ENCODE measurements at places on chromosomes 12 and 14.

DNA sequence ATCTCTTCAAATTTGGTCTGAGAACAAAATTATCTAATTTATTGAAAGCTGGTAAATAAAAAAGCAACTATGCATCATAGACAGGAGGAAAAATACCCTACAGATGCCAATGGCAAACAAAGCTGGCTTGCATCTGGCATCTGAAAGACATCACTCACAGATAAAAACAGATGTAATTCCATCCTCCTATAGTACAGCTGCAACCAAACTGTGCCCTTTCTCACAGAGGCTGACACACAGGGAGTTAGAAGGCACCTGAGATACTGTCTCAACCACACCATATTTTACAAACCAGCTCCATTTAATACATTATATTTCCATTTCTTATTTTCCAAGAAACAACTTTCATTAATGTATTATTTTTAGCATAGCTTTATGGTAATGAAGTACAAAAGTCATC lies 39.4 kb downstream of the DUSP16 start:
- no peak for DNase-seq

DNA sequence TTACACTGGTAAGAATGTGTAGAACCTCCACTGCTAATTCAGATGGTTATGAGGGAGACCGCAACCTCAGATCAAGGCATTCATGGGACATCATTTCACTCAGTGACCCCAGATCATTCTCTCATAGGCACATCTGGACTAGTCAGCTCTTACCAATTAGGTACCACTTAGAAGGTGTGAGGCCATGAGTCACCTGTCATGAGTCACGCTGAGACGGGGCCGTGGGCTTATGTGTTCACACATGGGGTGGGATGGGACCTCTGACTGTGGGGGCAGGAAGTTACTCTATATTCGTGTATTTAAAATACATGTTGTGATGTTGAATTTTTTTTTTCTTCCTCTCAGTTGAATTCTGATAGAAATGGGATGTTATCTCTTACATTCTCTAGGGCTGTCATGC lies 55.9 kb downstream of the CCDC92 start:
- no peak for DNase-seq

- DNase-seq = no peak
These were observed 878.0 kb upstream of the TMEM132C start for GRCh38 chr12:127388985-127389384.

DNA sequence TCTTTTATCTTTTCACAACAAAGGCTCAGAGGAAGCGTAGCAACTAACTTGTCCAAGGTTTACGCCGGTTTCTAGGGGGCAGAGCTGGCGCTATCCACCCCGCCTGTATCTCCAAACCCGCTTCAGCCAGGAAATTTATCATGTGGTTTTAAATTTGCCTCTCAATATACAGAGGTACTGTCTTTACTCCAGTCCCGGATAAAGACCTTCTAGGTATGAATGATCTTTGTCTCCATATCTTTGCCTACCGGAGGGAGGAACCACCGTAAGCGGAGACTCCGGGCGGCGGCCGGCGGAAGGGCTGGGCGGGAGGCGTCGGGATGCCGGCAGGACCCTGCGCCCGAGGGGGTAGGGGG lies 693 bp upstream of the RIMKLB start:
- no peak for DNase-seq

- no peak for DNase-seq
These were observed 87.0 kb upstream of the DAAM1 start for GRCh38 chr14:59101476-59101875.

- no peak for DNase-seq
These were observed 39.9 kb downstream of the NINJ2 start for GRCh38 chr12:623172-623864.

- DNase-seq = no peak
These were observed 34.1 kb downstream of the ITGA7 start for GRCh38 chr12:55673638-55674037.

- DNase-seq = no peak
These were observed 55.1 kb upstream of the FRMD6 start for GRCh38 chr14:51596488-51597117.

GRCh38 chr12:76883151-76883550 lies 4.3 kb upstream of the CSRP2 start:
- no peak for DNase-seq

- no peak for DNase-seq
These were observed 308.7 kb downstream of the SOX5 start for GRCh38 chr12:23640754-23641153.

DNA sequence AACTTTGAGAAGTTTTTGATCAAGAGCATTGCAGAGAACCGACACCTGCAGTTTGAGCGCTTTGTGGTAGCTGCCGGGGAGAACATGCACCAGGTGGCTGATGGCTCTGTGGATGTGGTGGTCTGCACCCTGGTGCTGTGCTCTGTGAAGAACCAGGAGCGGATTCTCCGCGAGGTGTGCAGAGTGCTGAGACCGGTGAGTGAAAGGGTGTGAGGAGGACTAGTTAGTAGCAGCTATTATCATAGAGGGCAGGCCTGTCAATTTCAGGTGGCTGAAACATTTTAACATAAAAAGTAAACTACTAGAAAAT lies 27.0 kb upstream of the HIGD1C start:
- no peak for DNase-seq

- no peak for DNase-seq
These were observed 32.8 kb downstream of the CCNK start for GRCh38 chr14:99513946-99514551.

- no peak for DNase-seq
These were observed 35.3 kb downstream of the KICS2 start for GRCh38 chr12:64186789-64187188.

GRCh38 chr14:103423050-103423461 lies 37.8 kb downstream of the MARK3 start:
- DNase-seq = no peak

- no peak for DNase-seq
These were observed 58.3 kb downstream of the SLC15A5 start for GRCh38 chr12:16218934-16219751.

GRCh38 chr12:92144631-92145480 lies 790 bp downstream of the BTG1 start:
- no peak for DNase-seq

DNA sequence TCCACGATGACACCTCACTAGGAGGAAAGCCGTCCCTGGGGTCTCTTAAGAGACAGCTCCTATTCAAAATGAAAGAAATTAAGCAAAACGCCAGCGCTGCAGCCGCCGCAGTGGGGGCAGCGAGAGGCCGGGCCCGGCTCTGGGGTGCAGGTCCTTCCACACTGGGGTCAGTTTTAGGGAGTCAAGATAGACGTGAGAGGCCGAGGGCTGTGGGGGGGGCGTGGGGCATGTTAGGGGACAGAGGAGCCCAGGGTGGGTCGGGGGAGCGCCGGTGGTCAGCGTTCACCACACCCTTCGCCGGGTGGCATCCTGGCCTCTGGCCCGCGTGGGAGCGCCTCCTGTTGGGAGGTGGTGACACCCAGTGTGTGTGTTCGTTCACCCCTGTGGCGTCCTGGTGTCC lies 25.7 kb downstream of the KIF26A start:
- DNase-seq = no peak

DNA sequence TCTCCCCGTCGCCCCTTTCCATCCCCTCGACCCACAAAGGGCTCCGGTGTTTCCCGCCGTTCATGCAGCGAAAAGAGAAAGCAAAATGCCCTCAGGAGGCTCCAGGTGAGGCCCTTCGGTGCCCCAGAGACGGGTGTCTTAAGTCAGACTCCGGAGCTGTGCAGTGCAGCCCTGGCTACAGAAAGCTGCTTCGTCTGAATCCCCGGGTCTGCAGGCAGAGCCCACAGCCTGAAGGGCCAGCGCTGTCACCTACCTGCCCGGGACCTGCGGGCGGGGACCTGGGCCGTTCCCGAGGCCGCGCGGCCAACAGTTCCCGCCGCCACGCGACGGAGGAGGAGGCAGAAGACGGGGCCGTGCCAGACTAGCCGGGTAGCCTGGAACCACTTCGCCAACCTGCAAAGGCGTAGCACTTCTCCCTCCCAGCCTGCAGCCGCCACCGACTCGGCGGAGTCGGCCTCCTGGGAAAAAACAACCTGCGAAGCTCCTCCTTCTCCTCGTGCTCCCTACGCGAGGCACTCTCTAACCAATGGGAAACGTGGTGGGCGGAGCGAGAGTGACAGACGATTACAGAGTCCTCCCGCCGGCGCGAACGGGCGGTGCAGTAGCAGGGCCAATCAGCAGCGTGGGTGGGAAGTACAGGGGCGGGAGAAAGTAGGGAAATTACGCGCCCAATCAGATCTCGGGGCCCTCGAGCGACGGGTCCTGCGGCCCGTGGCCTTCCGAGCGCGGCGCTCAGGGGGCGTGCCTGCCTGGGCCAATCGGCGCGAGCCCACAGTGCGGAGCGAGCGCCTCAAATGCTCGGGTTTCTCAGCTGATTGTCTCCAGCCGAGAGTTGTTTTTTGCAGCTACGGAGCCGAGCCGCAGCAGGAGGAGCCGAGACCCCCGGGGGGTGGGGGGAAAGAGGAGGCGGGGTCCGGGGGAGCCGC lies at the start of the genes GPR137C and TXNDC16:
Gene GPR137C (plus strand): TSS at position 774 of the 926 bp plus-strand sequence. CDS start 312 bp downstream, outside the sequence.
Gene TXNDC16 (minus strand): TSS at position 443 of the 926 bp plus-strand sequence. CDS start 8,948 bp downstream, outside the sequence.
- peak; percentile 96 for DNase-seq

DNA sequence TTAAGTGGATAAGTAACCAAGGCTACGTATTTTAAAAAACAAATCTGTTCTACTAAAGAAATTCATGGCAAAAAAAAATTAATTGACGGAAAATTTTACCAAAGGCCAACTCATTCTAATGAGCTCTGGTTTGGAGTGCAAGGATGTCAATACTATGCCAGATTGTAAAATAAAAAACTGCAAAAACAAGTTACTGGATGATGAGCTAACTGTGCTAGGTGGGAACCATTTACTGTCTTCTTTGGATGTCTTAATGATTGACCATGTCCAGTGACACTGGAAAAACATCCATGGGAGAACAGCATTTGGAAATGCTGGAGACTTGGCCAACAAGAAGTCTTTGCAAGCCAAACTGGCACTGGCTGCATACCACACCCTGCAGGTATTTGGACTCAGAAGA lies 41.6 kb downstream of the KITLG start:
- DNase-seq = no peak

GRCh38 chr12:131589966-131590365 lies 120.9 kb upstream of the SFSWAP start:
- no peak for DNase-seq

- DNase-seq = no peak
These were observed 624.9 kb downstream of the DIO2 start for GRCh38 chr14:79586416-79586815.

- DNase-seq = peak; percentile 62
These were observed 1.1 kb downstream of the SYNE2 start for GRCh38 chr14:63853831-63854293.

- no peak for DNase-seq
These were observed 54.0 kb upstream of the CISTR start for GRCh38 chr12:53805791-53806190.

- DNase-seq = no peak
These were observed 20.6 kb upstream of the APOLD1 start for GRCh38 chr12:12764824-12765223.

DNA sequence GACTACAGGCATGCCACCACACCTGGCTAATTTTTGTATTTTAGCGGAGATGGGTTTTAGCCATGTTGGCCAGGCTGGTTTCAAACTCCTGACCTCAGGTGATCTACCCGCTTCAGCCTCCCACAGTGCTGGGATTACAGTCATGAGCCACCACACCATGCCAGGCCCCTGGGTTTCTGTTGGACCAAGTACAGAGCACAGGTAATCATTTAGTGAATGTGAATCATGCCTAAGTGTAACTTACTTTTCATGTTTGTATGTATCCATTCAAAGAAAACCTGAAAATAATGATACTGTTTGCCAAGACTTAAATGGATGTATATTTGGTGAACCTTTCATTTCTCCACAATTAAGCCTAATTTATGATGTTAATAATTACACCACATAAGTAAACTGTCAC lies 65.9 kb downstream of the FGD6 start:
- no peak for DNase-seq

DNA sequence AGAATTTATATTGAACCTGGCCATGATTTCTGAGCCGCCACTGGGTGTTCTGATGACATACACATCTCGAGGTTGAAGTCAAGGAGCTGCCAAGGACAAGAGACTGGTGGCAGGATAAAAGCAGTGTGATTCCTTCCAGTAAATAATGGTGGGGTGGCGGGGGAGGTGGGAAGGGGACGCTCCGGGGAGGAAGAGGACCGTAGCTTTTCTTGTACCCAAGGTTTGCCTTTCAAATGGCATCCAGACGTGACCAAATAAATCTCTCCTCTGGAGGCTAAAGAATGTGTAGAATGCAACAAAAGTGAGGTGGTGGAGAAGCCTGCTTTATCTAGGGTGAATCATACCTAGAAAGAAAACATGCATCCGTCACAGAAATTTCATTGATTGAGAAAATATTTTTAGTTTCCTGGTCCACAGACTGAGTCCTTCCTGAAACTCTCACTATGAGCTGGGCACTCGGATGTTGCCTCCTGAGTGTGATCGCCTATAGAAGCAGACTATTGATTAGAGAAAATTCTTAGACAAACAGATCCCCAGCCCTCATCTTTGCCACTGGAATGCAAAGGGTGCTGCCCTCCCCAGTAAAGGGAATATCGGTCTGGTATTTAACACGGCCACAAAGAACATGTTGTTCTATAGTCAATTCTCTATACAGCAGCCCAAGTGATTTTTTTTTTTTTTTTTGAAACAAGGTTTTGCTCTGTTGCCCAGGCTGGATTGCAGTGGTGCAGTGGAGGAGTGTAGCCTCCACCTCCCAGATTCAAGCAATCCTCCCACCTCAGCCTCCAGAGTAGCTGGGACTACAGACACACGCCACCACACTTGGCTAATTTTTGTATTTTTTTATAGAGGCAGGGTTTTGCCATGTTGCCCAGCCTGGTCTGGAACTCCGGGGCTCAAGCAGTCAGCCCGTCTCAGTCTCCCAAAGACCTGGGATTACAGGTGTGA lies 112.1 kb downstream of the DPF3 start:
- DNase-seq = no peak

- DNase-seq = no peak
These were observed 196.0 kb downstream of the BCAT1 start for GRCh38 chr12:24752763-24753462.

DNA sequence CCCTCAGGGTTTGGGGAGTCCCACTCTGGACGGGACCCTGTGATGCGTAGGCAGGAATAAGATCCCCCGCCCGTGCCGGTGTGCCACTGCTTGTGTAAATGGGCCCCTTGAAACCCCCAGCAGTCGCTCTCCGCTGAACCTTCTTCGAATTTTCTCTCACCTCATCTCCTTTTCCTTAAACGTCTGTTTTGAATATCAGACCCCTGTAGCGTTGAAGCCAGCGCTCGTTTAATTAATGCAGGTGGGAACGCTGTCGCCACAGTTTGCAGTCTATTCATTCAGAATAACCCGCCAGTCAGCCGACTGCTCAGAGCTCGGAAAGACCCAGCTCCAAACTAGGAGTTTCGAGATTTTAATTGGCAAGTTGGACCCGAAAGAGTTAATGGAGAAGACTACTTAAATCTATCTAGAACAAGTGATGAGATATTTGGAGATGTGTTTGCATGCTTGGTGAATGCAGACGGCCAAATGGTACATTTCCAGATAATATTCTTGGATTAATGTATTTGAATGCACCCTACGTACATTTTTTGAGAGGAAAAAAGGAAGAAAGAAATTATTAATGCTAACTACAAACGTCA lies 739 bp upstream of the PPP2R5E start:
- DNase-seq = no peak

GRCh38 chr12:77337362-77337761 lies 272.0 kb upstream of the E2F7 start:
- DNase-seq = no peak

Measured in COLO829 (cell line).